ENCODE measurements at places on chromosomes 4 and X. TPM values are rescaled to one million over a fixed set of nuclear protein-coding genes. Genes with fewer than 3 reads are reported as not detected.

The CLDN22 gene
- total RNA-seq, result not detected

The HEPH gene
- 15.7 TPM for total RNA-seq

DNA sequence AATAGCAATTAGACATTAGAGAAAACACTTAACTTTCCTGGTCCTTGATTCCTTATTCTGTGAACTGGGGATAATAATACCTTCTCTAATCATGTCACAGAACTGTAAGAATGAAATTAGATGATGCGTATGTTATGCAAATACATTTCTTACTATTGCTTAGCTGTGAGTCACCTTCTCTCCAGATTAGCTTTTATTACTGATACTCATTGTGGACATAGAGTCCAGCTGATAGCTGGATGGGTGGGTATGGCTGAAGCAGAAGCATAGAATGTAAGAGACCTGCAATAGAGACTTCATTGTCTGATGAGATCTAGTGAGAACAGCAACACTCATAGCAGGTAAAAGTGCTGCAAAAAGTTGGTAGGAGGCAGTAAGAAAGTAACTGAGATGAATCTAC, 437.2 kb upstream of the ZFP42 start:
- no peak for DNase-seq

DNA sequence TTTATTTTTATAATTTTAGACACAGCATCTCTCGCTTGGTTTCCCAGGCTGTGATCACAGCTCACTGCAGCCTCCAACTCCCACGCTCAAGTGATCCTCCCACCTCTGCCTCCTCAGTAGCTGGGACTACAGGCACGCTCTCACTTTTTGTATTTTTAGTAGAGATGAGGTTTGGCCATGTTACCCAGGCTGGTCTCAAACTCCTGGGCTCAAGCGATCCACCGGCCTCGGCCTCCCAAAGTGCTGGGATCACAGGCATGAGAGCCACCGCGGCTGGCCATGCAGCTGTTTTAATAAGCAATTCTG, 39.1 kb downstream of the DHRSX start:
- DNase-seq, result no peak

DNA sequence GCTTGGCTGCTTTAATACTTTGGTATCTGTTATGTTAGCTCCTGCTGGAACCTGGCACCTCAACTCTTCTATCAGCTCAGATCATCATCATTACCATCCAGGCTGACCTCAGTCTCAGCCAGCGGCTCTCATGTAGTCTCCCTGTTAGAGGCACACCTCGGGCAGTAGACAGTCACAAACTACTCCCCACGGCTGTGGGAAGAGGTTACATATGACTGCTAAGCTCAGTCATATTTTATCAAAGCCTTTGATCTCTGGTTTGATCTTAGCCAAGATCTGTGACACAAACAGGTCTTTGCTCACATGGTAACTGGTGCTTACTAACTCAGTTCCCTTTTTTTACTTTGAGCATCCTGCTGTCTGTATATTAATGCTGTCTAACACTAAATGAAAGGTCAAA, 384.9 kb downstream of the CENPC start:
- no peak for DNase-seq

- DNase-seq, result no peak
Observed at GRCh38 chr4:86294883-86295282, 65.0 kb downstream of the MAPK10 start.

DNA sequence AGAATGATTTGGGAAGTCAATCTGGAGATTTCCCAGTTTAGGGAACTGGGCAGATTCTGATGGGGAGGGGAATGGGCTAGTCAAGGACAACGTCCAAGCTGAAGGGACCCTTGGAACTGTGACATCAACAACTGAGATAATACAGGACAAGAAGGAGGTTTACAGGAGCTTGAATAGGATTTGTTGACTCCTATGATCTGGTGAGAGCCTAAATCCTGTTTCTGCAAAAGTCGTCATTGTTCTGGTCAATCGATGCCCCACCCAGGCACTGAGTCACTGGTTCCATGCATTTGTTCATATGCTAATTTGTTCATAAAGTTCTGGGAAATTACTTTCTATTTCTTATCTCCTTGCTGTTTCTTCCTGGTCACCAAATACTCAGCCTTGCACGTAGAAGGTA, 15.3 kb upstream of the PDGFRA start:
- no peak for DNase-seq

- no peak for DNase-seq
Observed at GRCh38 chr4:25110527-25111329, 49.5 kb downstream of the SEPSECS start.

- DNase-seq, result no peak
Observed at GRCh38 chr4:140256941-140257340, 103.0 kb upstream of the MAML3 start.
